ENCODE measurements at places on chromosomes 3 and 15.

DNA sequence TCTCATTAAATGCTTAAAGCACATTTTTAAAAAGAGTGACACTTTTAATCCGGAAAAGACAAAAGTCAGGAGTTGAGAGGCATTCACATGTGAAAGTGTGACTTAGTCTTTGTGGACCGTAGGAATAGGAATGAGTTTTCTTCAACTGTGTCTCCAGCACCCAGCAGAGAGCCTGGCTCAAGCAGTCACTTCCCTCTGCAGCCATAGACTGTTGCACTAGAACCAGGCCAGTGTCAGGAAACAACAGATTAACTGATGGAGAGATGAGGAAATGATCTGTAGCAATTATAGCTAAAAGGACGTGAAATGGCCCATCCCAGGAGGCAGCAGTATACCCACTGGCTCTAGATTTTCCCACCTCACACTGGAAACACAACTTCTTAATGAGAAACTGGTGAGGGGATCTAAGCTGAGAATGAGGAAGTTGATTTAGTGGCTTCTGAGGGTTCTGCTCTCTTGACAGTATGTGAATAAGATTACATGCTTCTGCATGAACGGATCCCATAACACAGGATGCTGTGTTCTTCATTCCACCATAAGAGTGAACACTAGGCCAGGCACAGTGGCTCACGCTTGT, 19.8 kb downstream of the CFAP92 start:
- DNase-seq: no peak

GRCh38 chr3:168061332-168061996, 34.3 kb downstream of the GOLIM4 start:
- no peak for DNase-seq

GRCh38 chr3:127709320-127710060, 36.7 kb downstream of the ABTB1 start:
- no peak for DNase-seq

GRCh38 chr3:52278510-52279069, at the start of gene WDR82:
WDR82 (minus strand) TSS chr3:52278649; CDS start chr3:52278361, 288 bp downstream.
- DNase-seq: peak; percentile 98

- DNase-seq: no peak
These were observed 140.5 kb downstream of the FNDC3B start for GRCh38 chr3:172179680-172180399.

DNA sequence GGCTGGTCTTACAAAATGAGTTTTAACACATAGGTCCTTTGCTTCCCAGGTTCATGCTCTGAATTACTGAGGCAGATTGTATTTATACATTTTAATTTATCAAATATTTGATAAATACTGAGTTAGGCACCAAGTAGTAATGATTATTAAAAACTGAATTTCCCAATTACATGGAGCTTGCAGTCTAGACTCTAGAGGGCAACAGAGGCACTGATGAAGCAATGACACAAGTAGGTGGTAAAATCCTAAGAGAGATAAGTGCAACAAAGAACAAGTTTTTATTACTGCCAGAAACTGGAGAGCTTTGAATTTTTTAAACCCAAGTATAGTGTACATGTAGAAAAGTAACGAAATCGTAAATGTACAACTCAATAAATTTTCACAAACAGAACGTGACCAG, 406.2 kb upstream of the RARB start:
- no peak for DNase-seq

DNA sequence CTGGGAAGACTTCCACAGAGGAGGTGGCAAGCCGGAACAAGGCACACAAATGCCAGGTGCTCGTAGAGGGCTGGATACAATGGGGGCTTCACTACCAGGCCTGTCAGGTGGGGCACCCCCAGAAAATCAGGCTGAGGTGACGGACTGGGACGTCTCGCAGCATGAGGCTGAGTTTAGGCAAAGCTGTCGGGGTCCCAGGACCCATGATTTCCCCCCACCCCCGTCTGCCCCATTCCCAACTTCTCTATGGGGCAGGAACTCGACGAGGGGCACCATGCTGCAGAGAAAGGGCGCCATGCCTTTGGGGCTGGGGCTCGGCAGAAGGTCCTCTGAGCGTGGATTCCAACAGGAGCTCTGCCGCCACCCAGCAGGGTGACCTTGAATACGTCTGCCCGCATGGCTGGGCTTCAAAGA, 65.7 kb upstream of the HES1 start:
- DNase-seq: no peak

DNA sequence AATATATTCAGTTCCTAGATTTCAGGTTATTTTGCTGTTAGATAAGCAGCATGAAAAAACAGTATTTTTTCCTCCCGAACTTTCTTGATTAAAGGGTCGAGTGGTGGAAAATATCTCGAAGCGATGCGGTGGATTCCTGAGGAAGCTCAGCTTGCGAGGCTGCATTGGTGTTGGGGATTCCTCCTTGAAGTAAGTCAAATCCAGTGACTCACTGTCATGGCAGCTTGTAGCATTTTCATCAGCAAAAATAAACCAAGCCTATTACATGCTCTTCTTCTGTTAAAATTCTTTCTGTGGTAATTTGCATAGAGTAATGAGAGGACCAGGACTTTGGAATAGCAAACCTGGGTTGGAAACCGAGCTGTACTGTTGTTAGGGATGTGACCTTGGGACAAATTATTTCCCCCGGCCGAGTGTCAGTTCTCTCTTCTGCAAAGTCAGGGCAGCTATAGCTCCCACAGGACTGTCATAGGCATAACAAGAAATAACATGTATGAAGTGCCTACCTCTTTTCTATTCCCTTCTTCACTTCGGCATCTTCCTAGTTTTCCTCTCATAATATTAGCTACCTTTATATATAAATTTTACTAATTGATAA, 75.6 kb downstream of the UBP1 start:
- DNase-seq: no peak

- peak; percentile 40 for DNase-seq
These were observed 621 bp downstream of the RGMA start for GRCh38 chr15:93088200-93088980.

DNA sequence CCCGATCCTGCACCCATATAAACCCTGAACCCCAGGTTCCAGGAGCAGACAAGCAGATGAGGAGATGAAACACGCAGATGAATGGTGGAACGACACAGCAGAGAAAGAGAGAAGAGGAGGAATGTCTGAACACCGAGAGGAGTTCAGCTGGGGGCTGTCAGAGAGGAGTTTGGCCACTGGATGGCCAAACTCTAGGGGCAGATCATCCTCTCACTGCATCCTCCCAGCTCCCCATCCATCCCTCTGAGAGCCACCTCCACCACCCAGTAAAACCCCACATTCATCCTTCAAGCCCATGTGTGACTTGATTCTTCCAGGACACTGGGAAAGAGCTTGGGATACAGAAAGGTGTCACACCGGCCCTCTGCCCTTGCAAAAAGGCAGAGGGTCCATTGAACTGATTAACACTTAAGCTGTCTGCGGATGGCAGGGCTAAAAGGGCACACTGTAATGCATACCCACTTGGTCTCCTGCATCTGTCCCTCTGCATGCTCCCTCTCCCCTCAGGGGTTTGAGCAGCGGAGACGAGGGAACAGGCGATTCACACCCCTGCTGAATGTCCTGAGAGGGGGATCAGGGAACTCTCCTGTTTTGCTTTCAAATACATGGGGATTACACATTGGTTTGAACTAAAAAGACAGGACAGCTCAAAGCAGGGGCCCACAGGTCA, 53.8 kb downstream of the TMED3 start:
- no peak for DNase-seq

DNA sequence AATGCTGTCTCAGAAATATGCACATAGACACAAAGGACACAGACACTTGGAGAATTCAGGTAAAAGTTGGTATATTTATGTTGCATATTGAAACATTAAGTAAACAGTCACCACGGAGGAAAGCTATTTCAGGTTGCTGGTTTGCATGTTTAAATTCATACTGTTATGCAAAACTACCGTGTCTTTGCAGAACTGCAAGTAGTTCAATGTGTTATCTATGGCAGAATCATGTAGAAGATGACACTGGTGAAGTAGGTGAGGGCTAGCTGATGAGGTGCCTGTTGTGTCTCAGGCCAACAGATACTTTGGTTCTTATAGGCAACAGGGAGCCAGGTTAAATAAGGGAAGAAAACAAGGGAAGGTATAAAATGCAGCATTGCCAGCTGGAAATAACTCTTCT, 511.3 kb downstream of the DIPK2A start:
- no peak for DNase-seq

DNA sequence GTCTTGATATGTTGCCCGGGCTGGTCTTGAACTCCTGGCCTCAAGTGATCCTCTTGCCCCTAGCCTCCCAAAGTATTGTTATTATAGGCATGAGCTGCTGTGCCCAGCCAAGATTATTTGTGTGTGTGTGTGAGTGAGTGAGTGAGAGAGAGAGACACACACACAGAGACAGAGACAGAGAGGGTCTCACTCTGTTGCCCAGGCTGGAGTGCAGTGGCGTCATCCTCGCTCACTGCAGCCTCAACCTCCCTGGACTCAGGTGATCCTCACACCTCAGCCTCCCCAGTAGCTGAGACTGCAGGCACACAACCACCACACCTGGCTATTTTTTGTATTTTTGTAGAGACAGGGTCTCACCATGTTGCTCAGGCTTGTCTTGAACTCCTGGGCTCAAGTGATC, 5.8 kb downstream of the ICE2 start:
- no peak for DNase-seq

DNA sequence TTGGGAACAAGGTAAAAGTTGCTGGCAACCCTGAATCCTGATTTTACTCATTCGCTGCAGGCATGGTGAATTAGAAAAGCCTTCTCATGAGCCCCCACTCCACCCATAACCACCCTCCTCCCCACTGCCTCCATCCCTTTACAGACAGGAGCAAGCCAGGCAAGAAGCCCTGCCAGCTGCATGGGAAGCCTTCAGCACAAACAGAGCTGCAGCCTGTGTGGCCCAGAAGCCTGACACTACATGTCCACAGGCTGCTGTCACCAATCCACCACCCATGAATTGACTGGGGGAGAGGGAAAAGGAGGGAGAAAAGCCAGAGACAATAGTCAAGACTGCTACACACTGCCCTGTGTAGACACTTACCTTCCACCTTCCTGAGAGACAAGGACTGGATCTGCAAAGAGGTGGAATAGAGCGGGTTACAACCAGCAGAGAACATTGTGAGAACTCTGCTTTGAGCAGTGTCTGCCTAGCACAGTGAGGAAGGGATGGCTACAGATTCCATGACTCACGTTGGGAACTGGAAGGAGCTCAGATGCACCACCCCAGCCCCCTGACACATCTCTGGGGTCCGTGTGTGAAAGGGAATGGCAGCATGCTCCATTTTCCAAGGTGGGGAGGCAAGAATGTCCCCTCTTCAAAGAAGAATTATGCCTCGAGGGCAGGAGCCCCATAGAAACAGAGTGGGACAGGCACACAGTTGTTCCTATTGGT, 33.9 kb downstream of the DZIP1L start:
- no peak for DNase-seq

DNA sequence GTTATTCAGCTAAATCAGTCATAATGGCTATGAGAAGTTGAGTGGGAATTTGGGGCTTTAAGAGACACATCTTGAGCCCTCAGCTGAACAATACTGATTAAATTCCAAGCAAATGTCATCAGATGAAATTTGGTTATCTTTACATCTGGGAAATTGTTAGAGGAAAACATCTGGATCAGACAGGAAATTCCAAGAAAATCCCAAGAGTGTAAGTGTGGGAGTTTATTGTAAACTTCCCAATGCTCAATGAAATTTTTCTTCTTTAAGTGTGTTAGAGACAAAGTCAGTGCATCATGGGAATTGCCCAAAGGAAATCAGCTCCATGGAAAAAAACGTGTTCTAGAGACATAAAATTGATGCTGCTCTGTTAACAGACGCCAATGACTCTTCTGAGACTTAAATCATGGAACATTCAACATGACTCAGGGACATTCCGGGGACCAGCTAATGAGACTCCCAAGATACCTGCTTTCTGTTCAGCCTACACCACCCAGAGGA, 19.8 kb upstream of the DCLK3 start:
- no peak for DNase-seq

GRCh38 chr3:42169579-42170120, 78.5 kb downstream of the TRAK1 start:
- DNase-seq: no peak

DNA sequence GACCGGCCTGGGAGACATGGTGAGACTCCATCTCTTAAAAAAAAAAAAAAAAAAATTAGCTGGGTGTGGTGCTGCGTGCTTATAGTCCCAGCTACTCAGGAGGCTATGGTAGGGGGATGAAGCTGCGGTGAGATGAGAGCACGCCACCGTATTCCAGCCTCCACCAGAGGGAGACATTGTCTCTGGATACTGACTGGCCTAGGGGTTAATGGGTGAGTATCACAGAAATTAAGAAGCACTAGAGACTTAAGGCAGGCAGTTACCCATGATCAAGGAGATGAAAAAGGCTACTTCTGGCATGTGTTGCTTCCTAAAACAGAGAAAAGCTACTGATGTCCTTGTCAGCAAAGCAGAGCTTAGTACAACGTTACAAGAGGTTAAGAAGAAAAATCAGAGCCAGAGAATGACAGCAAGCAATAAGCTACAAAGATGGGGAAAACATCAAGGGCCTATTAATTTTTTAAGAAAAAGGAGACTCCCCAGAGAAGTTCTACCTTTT, 8.6 kb downstream of the TFRC start:
- peak; percentile 64 for DNase-seq

DNA sequence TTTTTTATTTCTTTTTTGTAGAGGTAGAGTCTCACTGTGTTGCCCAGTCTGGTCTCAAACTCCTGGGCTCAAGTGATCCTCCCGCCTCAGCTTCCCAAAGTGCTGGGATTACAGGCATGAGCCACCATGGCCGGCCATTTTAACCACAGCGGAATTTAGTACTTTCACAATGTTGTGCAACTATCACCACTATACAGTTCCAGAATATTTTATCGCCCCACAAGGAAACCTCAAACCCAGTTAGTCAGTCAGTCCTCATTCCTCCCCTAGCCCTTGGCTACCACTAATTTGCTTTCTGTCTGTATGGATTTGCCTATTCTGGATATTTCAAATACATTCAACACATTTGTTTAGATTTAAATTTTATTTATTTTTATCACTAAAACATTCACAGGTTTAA, 15.5 kb upstream of the HOMER2 start:
- no peak for DNase-seq

- DNase-seq: no peak
These were observed 69.4 kb downstream of the TFRC start for GRCh38 chr3:196012481-196012880.

DNA sequence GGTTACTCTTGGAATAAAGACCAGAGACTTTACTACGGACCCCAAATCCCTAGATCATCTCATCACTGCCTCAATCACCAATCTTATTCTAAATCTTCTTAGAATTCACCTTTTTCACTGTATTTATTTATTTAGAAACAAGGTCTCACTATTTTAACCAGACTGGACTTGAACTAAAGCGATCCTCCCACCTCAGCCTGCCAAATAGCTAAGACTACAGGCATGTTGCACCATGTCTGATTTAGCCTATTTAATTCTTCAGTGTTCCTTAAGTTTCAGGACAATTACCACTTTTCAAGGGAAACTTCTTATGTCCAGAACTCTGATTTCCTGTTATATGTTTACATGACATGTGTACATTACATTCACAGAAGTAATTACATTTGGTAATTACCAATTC, 238.0 kb upstream of the COL8A1 start:
- DNase-seq: no peak

- DNase-seq: no peak
These were observed 2.2 kb downstream of the LCTL start for GRCh38 chr15:66563566-66564110.
